Glutamatergic neuron (in vitro differentiated cells): ENCODE measurements at places on chromosomes 7 and 10.
A peak's percentile ranks its signal among the peaks of the same experiment; 100 is the strongest.

GRCh38 chr7:139829025-139829774, at the start of gene TBXAS1:
Gene TBXAS1, plus strand, starts transcription at chr7:139829264. Its CDS starts 127 bp downstream, at chr7:139829391.
- DNase-seq, result no peak

DNA sequence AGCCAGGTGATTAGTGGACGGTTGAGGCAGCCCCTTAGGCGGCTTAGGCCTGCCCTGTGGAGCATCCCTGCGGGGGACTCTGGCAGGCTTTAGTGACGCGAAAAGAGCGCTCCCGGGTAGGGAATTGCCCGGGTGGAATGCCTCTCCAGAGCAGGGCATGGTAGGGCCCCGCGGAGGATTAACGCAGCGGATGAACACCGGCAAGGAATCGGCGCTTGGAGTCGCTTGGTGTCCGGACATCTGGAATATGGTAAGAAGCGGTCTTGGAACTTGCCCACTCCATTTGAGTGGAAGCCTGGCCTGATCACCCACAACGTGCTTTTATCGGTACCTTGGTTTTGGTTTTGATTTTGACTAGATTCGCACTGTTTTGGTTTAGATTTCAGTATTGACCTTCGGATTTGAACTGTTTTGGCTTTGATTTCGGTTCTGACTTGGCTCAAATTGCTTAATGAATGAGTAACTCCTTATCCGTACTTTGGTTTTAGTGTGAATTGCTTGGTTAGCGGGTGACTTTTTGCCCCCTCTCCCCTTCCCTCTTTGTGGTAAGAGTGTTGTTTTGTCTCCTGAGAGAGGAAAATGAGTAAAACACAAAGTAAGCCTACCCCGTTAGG, 24.2 kb upstream of the CHST3 start:
- no peak for DNase-seq

GRCh38 chr10:126893841-126894240, 11.4 kb upstream of the DOCK1 start:
- DNase-seq, result no peak

DNA sequence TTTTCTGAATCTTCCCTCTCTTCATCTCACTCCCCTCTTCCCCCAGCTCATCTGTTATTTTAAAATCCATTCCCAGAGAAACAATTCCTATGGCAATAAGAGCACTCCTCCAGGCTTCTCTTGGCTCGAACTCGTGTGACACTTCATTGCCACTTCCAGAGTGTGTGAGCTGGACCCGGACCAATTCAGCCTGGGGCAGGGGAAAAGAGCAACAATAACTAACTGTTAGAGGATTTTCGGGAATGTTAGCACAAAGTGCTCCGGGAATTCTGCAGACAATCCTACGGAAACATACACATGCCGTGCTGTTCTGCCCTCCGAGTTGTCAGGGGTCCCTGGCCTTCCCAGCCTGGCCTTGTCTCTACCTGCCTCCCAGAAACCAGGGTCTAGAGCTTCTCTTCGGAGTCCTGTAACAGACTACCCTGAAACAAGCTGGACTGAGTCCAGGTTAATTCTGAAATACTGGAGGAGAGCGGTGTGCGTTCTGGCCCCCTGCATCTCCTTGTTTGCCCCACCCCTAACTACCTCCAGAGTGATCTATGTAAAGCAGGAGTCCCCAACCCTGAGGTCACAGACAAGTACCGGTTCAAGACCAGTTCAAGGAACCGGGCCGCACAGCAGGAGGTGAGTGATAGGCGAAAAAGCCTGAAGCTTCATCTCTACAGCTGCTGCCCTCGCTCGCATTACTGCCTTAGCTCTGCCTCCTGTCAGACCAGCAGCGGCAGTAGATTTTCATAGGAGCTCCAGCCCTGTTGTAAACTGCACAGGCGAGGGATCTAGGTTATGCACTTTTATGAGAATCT, 11.3 kb downstream of the COL26A1 start:
- DNase-seq, result peak; percentile 24

- DNase-seq, result no peak
Measured at GRCh38 chr7:149728491-149729375, 44.7 kb downstream of the ZNF467 start.

DNA sequence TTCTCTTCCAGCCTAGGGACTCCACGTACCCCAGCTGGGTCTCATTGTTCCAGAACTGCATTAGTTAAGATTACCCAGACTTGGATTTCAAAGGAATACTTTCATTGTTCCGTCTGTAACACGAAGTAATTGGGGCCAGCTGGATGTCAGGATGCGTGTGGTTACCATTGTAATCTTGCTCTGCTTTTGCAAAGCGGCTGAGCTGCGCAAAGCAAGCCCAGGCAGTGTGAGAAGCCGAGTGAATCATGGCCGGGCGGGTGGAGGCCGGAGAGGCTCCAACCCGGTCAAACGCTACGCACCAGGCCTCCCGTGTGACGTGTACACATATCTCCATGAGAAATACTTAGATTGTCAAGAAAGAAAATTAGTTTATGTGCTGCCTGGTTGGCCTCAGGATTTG, 21.0 kb downstream of the LRRC17 start:
- DNase-seq, result no peak

- DNase-seq, result no peak
Measured at GRCh38 chr7:90631502-90631901, 35.4 kb downstream of the CDK14 start.

GRCh38 chr7:20828947-20829346, 42.3 kb upstream of the SP8 start:
- no peak for DNase-seq

GRCh38 chr7:121103579-121103978, 115.1 kb downstream of the CPED1 start:
- DNase-seq, result no peak

- DNase-seq, result peak; percentile 67
Measured at GRCh38 chr7:68697796-68698280, 900.4 kb upstream of the AUTS2 start.

DNA sequence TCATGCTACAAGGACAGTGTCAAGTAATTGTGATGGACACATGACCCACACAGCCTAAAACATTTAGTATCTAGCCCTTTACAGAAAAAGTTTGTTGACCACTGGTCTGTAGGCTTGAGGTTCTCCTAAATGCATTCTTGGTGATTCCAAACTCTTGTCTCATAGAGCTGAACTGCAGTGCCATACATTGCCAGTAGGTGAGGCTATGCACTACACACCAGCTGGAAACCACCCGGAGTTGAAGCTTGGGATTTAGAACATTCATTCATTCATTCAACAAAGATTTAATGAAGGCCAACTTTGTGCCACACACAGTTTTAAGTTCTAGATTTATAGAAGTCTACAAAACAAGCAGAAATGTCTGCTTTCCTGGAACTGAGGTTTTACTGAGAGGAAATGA, 77.3 kb upstream of the TCF7L2 start:
- no peak for DNase-seq

DNA sequence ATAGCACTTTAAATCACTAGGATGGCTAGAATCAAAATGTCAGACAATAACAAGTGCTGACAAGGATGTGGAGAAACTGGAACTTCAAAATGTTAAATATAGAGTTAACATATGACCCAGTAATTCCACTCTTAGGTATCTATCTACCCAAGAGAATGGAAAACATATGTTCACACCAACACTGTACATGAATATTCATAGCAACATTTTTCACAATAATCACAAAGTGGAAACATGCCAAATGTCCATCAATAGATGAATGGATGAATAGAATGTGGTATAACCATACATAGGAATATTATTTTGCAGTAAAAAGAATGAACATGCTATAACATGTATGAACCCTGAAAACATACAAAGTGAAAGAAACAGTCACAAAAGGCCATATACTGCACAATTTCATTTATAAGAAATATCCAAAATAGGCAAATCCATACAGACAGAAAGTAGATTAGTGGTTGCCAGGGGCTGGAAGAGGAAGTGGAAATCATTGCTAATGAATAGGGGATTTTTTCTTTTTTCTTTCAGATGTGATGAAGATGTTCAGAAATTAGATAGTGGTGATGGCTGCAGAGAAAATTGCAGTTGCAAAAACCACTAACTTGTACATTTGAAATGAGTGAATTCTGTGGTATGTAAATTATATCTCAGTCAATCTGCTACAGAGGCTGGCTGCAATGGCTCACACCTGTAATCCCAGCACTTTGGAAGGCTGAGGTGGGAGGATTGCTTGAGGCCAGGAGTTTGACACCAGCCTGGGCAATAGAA, 93.0 kb downstream of the CPVL start:
- no peak for DNase-seq

- no peak for DNase-seq
Measured at GRCh38 chr7:50614721-50615518, 49.7 kb upstream of the DDC start.

DNA sequence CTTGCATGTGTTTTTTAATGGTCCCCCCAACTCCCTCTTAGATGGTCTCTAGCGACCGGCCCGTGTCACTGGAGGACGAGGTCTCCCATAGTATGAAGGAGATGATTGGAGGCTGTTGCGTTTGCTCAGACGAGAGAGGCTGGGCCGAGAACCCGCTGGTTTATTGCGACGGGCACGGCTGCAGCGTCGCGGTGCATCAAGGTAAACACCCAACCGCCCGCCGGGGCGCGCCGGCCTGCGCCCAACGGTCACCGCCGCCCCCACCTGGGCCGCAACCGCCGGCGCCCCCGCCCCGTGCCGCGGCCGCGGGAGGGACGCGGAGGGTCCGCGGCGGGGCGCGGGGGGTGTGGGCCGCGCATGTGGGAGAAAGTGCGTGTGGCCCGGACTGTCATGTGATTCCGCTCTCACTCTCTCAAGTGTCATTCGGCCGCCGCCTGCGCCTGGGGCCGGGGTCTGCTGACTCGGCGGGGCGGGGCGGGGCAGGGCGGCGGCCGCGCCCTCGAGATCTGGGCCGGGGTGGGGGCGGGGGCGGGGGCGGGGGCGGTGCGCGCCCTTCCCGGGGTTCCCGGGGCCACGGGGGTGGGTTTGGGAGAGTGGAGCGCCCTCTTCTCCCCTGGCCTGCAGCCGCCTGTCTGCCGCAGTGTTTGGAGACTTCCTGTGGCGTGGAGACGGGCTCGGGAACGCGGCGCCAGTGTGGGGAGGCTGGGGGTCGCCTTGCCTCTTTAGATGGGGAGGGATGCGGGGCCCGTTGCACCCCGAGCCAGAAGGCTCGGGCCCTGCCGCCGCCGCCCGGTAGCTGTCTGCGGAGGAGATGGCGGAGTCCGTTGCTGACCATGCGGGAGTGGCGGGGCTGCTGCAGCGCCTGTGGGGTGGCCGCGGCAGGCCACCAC, 817 bp downstream of the MLLT10 start:
- peak; percentile 75 for DNase-seq

- DNase-seq, result peak; percentile 37
Measured at GRCh38 chr10:117684672-117685211, 142.2 kb downstream of the EMX2 start.

DNA sequence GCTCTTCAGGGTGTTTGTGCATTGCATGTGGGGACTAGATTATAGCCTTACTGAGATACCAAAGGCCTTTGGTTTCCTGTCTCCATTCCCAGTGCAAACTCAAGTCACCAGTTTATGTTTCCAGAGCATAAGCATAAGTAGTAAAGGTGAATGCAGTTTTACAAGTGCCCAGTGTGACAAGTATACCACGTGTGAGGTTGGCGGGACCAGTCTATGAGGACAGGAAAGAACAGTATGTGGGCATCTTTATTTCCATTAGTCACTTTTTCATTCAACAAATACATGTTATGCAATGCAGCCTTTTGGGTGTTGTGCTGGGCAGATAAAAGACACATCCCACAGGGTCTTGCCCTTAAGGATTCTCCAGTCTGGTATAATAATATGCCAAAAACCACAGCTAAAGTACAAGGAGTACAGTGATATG, 146.5 kb downstream of the ARID5B start:
- DNase-seq, result no peak

- DNase-seq, result no peak
Measured at GRCh38 chr10:32132357-32132946, 76.2 kb upstream of the KIF5B start.

- DNase-seq, result no peak
Measured at GRCh38 chr10:18684953-18685352, 25.7 kb downstream of the ARL5B start.

GRCh38 chr10:70776455-70777005, 8.6 kb downstream of the TBATA start:
- no peak for DNase-seq

GRCh38 chr7:97017192-97018125, 7.2 kb downstream of the DLX5 start:
- no peak for DNase-seq

DNA sequence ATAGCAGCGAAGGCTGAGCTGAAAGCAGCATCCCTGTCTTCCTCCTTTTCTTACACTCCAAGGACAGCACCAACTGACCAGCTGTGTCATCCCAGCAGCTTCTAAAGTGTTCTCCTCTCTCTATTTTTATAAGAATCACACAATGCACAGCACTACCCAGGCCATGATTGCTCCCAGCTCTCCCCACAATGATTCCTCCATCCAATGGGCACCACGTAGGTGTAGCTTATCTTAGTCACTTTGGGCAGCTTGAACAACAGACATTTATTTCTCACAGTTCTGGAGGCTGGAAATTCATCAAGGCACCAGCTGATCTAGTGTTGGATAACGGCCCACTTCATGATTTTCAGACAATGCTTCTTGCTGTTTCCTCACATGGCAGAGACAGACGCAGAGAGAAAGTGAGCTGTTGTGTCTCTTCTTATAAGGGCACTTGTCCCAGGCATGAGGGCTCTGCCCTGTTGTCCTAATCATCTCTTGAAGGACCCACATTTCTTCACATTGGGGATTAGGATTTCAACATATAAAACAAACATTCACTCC, 92.0 kb upstream of the CDC14C start:
- DNase-seq, result no peak

- DNase-seq, result no peak
Measured at GRCh38 chr10:20963056-20963455, 65.9 kb upstream of the NEBL start.

DNA sequence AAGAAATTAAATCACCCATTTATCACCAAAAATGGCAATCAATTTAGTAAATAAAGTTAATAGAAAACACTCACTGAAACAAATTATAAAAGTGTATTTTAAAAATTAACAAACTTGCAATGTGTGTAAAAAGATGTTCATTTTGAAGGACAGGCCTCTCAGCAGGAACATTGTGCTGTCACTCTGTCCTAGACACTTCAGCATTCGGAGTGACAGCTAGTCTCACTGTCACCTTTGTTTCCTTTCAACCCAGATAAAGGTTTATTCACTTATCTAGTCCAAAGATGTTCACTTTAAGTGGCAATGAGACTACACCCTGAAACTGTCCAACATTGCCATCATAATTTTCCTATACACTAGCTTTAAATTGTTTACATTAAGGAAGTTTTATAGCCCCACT, 91.9 kb upstream of the PLXDC2 start:
- DNase-seq, result no peak

DNA sequence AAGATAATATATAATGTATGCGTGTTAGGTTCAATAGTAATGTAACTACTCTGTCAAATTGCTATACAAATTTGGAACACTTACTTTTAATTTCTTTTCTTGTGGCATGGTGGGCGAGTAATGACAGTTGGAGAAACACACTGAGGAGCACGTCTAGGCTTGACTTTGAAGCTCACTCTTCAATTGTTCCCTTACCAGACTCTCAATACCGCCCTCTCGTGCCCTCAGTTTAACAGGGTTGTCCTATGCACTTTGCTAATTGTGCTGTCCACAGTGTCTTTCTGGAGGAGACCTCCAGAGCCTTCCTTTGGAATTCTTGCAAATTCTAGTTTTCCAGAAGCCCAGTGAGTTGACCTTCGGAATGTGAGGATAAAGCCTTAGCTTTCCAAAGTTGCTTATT, 107.2 kb upstream of the RELN start:
- DNase-seq, result no peak
